Glomerular endothelial cell (primary cell): ENCODE measurements at places on chromosomes 2 and 18.
A peak's percentile ranks its signal among the peaks of the same experiment; 100 is the strongest.

- peak; percentile 25 for DNase-seq
Observed at GRCh38 chr2:211132573-211132972, 576.2 kb downstream of the CPS1 start.

- DNase-seq = no peak
Observed at GRCh38 chr2:25872134-25872533, 6.2 kb downstream of the ASXL2 start.

DNA sequence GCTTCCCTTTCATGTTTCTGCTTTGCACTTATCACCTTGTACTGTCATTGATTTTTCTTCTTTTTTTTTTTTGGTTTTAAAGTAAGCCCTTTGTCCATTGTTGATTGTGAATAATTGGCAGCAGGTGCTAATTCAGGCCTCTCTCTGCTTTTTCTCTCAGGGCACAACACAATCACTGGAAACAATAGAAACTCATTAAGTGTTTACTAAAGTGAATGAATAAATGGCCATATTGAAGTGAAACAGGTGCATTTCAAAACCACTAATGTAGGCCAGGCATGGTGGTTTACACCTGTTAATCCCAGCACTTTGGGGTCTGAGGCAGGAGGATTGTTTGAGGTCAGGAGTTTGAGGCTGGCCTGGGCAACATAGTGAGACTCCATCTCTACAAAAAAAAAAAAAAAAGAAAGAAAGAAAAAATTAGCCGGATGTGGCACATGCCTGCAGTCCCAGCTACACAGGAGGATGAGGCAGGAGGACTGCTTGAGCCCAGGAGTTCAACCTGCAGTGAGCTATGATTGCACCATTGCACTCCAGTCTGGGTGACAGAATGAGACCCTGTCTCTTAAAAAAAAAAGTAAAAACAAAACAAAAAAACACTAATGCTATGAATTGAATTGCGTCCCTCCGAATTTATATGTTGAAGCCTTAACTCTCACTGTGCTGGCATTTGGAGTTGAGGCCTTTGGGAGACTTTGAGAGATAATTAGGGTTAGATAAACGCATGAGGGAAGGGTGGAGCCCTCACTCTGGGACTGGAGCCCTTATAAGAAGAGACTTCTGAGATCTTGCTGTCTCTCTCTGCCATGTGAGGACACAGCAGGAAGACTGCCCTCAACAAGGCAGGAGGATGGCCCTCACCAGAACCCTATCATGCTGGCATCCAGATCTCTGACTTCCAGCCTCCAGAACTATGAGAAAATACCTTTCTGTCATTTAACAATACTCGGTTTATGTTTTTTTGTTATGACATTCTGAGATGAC is 19.9 kb downstream of the SLC38A11 start:
- no peak for DNase-seq

- DNase-seq = no peak
Observed at GRCh38 chr2:60827369-60827768, 54.0 kb upstream of the REL start.
